ENCODE measurements at places on chromosomes 1 and 21.
A peak's percentile ranks its signal among the peaks of the same experiment; 100 is the strongest.

DNA sequence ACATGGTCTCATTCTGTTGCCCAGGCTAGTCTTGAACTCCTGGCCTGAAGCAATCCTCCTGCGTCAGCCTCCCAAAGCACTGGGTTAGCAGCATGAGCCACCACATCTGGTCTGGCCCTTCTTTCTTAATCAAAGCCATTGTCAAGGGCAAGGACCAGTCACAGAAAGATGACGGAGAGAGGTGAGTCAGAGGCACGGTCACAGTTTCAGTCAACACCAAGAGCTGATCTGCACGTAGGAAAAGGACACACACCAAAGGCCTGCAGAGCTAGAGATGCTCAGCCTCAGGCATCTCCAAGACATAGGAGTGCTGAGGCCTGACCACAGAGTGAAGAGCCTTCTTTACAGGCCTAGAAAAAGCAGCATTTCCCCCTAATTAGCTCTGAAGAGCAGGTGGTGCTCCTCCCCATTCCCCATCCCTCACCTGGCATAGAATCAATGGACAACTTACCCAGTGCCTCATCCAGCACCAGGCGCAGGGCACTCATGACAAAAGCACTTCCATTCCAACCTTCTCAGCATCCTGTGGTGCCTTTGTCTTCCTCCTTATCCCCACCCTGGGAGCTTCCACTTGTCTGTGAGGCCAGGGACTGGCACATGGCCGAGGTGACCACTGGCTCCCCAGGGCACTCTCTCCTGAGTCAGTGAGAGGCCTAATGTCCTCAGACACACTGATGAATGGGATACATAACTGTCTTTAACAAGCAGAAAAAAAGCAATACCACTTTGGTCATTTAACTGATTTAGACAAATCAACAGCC, 139.8 kb downstream of the AJAP1 start:
- no peak for DNase-seq

GRCh38 chr1:30359539-30360220, 363.7 kb downstream of the MATN1 start:
- DNase-seq, result no peak

GRCh38 chr1:154880671-154881070, 10.6 kb upstream of the KCNN3 start:
- no peak for DNase-seq

- no peak for DNase-seq
Measured at GRCh38 chr1:1230656-1231399, 973 bp downstream of the SDF4 start.

DNA sequence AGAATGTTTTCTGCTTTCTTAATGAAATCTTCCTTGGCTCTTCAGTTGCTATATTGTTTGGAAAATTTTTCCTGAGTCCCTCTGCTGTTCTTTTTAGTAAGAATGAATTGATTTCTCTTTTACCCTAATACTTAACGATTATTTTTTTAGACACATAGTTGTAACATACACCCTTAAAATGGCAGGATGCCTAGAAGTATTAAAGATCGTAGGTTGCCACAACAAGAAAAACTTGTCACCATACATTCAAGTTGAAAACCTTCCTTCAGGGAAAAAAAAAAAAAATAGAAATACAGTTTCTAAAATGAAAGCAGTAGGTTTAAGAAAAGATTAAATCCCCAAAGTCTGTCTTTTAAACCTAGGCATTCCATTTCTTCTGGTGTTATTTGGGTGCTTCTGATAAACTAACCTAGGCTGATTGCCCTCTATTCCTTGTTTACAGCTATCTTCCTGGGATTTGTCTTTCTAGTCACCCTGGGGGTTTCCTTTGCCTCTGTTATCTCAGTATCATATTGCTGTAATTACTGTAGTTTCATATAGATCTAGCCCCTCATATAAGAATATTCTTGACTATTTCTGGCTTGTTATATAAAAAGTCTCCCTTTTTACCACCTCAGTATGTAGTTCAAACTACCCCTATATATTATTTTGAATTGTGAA, 16.8 kb downstream of the SUCO start:
- no peak for DNase-seq

DNA sequence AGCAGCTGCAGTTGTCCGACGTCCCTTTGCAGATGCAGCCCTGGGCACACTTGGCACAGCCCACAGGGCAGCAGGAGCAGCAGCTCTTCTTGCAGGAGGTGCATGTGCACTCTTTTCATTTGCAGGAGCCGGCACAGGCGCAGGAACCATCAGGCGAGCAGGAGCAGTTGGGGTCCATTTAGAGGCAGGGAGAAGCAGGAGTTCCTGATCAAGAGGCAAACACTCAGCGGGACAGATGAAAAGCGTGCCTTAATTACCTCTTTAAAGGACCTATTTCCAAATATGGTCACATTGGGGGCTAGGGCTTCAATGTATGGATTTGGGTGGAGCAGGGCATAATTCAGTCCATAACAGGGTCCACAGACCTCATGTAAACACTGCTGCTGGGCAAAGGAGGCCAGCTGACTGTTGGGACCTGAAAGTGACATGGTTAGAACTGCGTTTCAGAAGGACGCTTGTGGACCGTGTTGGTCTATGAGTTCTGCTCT, 4.3 kb upstream of the CPLANE2 start:
- no peak for DNase-seq

DNA sequence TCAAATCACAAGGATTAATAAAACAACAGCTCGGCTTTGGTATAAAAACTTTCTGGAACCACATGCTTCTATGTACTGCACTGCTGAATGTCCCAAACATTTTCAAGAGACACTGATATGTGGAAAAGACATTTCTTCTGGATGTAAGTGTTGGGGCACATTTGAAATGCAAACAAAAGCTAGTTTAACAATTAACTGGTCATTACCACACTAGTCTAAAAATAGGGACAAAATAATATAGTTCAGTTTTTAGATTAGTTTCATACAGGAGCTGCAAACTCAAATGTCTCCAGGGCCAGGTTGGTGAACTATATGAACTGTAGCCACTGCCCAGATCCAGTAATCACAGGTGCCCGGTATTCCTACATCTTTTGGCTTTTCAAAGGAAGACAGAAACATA, 3.2 kb downstream of the IL23R start:
- DNase-seq, result no peak

GRCh38 chr1:147168626-147169058, 3.6 kb downstream of the PRKAB2 start:
- DNase-seq, result no peak

- peak; percentile 58 for DNase-seq
Measured at GRCh38 chr1:231162297-231162969, 575 bp downstream of the TRIM67 start.

DNA sequence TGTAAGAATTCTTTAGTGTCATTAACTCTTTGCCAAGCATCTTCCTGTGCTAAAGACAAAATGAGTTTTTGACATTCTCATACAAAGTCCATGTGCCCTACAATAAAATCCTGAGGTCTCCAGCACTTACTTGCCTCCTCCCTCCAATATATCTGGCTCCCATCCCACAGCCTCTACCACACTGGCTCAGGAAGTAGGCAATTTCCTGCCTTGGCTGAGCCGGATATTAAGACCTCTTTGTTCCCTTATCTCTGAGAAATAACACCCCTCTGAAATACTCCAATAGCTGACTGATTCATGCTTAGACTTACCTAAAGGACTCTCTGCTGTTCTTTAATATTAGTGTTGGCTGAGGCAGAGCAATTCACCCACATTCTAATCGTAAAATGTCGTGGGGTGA, 37.6 kb upstream of the GORAB start:
- peak; percentile 47 for DNase-seq

DNA sequence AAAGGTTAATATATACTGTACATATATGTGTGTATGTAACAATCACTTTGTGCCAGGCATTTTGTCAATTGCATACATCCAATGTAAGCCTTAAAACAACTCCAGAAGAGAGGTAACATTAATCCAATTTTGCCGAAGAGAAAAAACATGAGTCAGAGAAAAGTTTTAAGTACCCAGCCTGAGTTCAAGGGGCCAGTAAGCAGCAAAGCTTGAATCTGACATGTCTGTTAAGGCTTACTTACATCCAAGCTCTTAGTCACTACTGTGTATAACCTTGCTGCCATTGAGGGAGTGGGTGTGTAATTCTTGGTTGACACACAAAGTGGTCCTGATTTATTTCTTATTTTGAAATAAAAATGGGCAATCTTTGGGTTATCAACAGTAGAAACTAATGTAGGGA, 360.4 kb upstream of the LYPLAL1 start:
- DNase-seq, result no peak

DNA sequence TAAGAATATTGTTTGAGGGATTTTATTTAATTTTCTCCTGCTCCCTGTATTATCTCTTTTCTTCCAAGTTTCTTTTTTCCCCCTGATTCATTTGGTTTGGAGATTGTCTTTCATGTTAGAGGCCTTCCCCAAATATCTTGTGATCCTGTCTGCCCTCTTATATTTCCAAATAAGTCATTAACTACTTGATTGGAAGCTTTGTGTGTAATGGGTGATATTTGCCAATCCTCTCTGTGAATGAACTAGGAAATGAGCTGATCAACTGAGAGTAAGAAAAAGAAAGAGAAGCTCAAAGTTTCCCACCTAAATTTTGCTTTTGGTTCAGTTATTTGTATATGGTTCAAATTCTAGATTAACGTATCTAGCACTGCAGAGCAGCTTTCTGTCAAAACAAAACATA, 23.6 kb upstream of the LY9 start:
- DNase-seq, result no peak

DNA sequence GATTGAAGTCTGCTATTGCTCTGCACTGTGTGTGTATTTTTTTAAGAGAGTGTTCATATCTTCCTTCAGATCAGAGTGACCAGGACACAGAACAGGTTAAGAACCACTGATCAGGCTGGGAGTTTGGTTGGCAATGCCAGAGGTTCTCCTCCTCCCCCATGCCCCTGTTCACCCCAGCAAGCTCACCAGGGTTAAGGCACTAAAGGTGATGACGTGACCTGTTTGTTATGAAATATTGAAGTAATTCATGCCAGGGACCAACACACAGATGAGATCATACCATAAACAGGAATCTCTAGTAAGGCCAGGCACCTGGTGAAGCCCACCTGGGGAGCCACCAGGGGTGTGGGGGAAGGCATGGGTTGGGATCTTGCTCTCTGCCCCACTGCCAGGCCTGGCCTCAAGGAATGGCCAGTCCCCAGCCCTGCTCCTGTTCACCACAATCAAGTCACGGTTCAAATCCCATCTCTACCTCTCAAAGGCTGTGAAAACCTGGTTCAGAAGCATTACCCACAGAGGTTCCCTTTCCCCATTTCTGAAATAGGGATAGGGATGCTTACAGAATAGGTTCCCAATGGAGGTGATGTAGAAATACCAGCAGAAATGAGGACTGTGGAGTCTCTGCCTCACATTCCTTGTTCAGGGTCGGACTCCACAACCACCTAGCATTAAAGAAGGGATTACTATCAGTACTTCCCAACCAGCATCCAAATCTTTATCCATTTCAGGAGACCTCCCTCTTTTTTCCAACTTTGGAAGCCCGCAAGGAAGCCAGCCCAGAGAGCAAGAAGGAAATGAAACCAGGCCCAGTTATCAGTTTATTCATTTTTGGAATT, 2.4 kb downstream of the ID3 start:
- no peak for DNase-seq

GRCh38 chr1:177053648-177054047, 110.9 kb downstream of the ASTN1 start:
- DNase-seq, result no peak

DNA sequence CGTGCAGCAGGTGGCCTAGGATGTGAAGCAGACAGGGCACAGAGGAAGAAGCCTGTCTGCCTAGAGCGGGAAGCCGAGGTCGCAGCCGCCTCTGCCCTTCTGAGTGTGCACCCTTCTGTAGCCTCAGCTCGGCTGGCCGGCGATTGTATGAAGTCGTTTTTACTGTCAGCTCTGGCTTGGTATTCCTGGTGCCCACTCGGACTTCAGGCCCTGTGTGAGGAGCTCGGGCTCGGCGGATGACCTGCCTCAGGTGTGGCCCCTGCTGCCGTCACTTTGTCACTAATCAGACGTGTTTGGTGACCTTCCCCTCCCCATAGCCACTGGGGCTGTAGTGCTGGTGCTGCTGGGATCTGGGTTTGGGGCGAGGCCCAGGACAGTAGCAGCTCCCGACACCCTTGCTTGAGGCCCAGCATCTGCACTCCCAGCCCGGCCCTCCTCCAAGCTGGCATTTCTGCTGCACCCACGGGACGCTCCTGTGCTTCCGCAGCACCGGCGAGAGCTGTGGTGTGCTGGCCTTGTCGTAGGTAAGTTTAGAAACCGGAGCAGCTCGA, 18.1 kb downstream of the SLX9 start:
- no peak for DNase-seq

- DNase-seq, result no peak
Measured at GRCh38 chr1:104459886-104460285, 710.2 kb downstream of the AMY1C start.

DNA sequence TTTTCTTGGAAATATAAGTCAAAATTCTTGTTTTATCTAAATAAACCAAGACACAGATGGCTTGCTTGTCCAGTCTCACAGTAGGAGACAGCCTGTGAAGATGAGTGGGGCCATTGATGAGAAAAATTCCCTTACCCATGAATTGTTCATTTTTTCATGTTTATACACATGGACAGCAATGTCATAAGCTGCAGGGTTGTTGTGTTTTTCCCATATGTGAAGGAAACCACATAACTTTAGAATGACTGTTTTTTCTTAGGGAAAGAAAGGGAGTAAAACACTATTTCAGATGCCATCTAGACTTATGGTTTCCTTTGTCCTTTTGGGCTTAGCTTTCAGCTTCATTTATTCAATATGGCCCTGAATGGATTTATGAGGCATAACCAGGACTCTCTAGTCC, 622.5 kb upstream of the NR5A2 start:
- no peak for DNase-seq

- no peak for DNase-seq
Measured at GRCh38 chr1:54024358-54024757, 6.4 kb upstream of the LDLRAD1 start.

DNA sequence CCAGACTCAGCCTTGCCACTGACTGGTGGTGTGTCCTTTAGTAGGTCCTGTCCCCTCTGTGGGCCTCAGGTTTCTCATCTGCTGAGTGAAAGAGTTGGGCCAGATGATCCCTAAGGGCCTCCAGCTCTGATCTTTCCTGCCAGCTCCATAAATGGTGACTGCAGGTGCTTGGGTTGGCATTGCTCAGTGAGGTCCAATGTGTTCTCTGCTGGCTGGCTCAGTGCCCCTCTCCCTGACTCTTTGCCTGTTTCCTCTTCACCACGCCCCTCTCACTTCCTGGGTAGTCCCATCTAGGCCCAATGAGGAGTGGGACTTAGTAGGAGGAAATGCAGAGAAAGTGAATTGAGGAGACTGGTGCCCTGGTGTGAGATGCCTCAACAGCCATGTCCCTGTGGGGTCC, 36.6 kb downstream of the UBE2T start:
- no peak for DNase-seq

DNA sequence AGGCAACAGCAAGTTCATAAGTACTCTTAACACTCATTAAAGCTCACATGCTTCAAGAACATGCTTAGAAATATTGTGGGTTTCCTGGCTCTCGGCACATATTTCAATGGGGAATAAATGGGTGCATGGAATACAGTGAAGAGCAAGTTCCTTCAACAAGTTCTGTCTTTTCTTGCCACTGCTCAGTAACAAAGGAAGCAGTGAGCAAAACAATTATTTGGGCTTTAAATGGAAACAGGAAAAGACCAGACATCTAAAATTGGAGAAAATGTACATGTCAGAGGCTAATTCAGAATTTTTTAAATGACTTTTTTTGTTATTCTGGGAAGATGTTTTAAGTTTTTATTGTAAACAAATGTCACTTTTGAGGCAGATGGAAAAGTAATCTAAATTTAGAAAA, 478.7 kb downstream of the SETD4 start:
- no peak for DNase-seq

Data from femur (tissue), 1 donor.